ENCODE measurements at places on chromosomes 3 and 15.

DNA sequence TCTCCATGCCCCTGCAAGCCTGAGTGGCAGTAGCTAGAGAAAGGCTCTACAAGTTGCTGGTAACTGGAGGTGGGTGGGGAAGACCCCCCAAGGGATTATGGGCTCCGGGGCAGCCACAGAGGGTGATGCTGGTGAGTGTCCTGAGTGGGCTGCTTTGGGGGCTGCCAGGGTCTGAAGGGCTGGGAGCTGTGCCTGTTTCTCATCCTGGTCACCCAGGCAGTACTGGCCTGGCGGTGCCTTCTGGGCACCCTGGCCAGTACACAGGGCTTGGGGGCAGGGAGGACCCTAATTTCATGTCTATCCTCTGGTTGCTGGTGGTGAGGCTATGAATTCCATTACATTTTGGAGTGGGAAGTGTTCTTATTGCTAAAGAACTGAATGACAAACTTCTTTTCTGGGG is 46.1 kb upstream of the GATM start:
- DNase-seq, result no peak

DNA sequence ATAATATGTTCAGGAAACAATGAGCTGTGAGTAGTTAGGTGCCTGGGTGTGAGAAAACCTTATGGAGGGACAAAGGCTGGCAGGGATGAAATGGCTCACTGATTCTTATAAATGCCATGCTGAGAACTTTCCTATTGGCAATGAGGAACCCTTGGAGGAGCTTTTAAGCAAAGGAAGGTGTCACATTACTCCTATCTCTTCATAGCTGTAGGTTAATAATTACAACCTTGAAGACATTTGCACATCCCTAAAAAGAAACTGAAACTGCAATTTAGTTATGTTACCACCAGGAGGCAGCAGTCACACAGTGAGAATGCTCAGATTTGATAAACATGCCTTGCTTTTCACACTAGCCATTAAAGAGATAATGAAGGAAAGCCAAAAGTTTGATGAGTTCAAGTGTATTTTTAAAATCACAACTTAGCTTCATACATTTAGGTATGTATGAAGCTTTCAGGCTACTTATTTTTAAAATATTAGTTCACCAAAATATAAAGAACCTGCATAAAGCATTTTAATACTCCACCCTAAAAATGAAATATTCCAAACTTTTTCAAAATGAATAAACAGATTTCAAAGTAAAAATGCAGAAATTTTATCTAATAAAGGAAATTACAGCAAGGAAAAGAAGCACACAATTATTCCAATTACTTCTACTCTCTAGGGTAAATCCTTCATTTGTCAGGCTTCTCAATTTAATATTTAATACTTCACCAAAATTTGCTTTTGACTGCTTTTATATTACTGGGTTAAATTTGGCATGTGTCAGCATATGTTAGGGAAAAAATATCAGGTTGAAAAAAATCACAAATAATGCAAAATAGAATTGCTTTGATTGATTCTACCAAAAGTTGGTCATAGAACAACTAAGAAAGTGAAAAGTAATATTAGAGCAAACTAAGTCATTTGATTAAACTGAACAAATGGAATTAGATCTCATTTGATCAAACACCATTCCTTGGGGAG is 136.9 kb upstream of the SLC2A2 start:
- DNase-seq, result peak; percentile 19

DNA sequence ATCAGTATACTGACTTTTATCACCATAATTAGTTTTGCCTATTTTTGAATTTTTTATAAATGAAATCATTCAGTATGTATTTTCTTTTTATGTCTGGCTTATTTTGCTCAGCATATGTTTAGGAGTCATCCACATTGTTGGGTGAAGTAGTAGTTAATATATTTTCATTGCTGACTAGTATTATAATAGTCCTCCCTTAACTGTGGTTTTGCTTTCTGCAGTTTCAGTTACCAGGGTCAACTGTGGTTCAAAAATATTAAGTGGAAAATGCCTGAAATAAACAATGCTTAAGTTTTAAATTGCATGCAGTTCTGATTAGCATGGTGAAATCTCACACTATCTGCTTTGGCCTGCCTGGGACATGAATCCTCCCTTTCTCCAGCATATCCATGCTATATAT is 39.5 kb upstream of the PRR23C start:
- DNase-seq, result no peak

DNA sequence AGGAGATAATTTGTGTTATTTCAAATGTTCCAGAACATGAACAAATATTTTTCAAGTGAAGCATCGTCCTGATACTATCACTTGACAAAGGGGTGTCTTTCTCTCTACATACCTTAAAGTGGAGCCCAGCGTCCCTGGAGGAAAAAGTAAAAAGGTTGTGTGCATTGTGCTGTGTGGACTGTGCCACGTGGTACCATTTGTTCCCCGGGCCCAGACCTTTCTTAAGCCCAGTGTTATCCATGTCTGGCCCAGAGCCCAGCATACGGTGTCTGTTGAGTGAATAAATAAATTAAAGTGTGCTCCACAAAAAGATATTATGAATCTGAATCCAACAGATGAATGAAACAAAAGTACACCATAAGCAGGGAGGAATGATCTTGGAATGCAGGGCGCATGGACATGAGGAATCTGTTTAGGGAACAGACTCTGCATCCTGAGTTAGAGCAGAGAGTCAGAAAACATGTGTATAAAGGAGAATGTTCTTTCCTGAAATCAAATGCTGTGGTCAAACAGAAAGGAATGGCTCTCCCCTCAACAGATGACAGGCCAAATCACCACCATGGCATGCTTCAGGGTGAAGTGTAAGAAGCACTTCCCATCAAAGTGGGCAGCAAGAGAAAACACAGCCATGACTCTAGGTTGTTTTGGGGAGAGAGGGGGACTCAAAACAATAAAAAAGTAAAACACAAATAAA is 8.1 kb upstream of the PRSS50 start:
- no peak for DNase-seq

DNA sequence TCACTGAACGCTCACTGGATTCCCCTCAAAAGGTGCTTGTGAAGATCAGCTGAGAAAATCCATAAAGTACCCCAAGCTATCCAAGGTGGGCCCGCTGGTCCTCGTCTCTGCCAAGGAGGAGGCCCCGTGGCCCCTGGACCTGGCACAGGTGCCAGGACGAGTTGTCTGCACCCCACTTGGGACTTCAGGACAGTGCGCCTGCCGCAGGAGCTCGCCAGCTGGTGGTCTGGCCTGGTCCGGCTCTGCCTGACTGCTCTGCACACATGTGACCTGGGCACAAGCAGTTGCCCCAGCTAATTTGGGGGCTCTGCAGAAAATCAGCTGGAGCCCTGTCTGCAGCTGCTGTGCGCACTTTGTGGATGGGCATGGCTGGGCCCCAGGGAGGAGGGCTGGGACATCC is 159.9 kb downstream of the NSMCE3 start:
- DNase-seq, result no peak

GRCh38 chr3:127953091-127954035 is 38.3 kb downstream of the KBTBD12 start:
- DNase-seq, result no peak

GRCh38 chr3:47034868-47035489 is 55.5 kb downstream of the NBEAL2 start:
- no peak for DNase-seq

DNA sequence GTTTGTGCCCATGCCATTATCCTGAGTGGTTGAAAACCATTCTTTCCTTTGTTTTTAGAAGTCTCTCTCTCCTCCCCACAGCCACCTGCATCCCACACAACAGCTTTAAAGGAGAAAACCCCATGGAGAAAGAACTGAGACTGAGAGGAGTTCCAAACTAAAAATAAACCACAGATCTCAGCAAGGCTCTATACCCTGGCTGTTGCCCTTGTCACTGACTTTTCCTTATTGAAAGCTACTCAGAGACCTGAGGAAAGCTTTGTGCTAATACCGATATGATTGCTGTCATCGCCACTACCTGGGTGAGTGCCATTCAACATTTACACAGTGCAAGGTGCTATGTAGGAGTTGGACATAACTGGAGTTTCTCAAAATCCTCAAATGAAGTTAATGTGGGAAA is 55.5 kb upstream of the RASGRP1 start:
- no peak for DNase-seq

DNA sequence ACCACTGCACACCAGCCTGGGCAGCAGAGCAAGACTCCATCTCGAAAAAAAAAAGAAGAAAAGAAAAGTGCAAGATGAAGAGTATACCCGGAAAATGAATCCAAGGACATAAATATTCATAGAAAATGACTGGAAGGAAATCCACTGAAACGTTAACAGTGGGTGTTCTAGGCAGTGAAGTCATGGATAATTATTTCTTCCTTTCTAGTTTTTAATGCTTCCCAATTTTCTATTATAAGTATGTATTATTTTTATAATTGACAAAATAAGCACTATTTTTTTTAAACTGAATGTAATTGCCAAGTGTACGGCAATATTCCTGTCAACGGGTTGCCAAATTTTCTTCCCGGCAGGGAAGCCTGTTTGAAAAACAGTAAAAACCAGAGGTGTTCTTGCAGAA is 37.4 kb upstream of the MGLL start:
- no peak for DNase-seq

- DNase-seq, result no peak
Measured at GRCh38 chr3:159144891-159145290, 343.0 kb downstream of the MFSD1 start.

DNA sequence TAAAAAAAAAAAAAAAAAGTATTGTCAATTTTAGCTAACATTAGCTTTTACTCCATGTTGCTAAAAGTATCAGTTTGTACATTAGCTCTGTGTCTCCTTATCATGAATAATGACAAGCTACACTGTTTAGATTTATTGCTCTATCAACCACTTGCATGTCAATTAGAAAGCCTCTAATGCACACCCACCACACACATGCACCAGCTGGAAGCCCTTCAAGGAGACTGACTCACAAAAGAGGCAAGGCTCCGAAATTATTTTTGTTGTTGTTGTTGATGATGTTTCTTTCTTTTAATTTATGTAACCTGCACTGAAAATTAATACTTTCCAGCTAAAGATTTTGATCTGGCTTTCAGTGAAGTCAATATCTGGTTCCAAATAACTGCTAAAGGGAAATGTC is 71.5 kb downstream of the ETFA start:
- no peak for DNase-seq

DNA sequence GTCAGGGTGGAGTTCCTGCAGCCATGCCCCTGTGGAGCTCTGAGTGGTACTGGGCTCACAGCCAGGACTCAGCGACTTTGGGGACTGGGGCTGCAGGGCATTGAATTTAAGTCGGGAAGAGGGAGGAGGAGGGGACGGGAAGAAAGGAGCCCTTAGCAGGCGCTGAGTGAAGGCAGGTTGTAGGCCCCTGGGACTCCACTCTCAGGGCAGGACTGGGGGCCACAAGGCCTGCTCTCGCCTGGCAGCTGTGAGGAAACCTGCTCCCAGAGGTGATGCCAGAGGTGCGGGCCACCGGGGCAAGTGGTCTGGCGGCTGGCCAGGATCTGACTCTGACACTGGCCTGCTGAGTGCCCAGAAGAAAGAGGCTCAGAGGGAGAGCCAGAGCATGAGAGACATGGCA is 73.5 kb downstream of the EPHB3 start:
- no peak for DNase-seq

DNA sequence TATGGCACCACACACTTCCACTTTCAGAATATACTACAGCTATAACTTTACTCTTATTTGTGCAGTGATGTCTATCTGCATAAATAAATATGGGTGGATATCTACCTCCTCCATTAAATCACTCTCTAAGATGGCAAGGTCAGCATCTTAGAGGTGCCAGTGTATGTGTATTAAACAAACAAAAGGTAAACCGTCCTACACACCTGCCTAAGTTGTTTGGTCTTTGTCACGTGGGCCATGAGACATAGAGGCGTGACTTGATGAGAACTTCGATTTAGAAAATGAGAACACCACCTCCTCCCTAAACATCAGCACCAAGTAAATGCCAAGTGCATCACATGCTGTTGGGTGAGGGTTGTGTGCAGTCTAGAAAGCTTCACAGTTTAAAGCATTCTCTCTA is 310.6 kb downstream of the GRM7 start:
- no peak for DNase-seq

DNA sequence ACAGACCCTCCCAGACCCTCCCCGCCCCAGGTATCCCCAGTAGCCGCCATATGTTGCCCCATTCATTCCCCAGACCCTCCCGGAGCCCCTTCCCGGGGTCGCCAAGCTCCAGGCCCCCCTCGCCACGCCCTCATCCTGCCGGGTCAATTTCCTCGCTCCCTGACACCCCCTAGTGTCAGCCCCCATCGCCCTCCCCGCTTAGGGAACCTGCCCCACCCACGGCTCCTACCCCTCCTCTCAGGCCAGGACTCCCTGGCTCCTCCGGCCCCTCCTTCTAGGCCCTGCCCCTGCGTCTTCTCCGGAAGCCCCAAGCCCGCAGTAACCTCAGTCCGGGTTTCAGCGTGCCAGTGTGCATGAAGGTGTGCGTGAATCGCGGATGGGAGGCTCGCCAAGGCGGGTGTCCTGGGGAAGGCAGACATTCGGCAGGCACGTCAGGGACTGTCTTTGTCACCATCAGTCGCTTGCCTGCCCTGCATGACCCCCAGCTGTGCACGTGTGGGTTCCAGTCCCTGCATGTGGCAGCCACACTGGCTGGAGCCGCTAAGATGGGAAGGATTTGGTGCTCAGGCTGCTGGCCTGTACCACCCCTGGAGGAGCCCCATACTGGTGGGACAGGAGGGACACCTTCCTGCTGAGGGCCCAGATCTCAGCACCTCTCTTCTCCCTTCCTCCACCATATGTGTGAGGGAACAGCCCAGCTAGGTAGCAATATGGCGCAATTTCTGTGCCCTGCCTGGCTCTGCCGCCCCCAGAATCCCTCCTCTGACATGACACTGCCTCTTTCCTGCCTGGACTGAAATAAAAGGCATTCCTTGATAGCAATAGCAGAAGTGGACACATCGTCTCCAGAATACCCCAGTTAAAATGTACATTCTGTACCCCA is 693 bp downstream of the DISP2 start:
- no peak for DNase-seq

DNA sequence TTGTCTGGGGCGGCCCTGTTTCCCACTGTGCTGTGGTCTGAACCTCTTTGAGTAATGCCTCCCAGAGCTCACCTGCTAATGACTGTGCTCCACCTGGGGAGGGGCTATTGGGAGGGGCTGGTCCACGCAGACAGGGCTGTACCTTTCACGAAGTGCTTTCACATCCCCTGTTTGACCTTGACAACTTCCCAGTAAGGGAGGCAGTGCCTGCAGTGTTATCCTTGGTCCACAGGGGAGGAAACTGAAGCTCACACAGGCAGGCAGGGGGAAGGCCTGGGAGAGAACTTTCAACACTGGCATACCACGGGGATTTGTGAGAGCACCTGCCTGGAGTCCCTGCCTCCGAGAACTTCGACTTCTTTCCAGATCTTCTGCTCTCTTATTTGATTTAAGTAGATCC is 91.2 kb downstream of the CACNA1D start:
- no peak for DNase-seq

DNA sequence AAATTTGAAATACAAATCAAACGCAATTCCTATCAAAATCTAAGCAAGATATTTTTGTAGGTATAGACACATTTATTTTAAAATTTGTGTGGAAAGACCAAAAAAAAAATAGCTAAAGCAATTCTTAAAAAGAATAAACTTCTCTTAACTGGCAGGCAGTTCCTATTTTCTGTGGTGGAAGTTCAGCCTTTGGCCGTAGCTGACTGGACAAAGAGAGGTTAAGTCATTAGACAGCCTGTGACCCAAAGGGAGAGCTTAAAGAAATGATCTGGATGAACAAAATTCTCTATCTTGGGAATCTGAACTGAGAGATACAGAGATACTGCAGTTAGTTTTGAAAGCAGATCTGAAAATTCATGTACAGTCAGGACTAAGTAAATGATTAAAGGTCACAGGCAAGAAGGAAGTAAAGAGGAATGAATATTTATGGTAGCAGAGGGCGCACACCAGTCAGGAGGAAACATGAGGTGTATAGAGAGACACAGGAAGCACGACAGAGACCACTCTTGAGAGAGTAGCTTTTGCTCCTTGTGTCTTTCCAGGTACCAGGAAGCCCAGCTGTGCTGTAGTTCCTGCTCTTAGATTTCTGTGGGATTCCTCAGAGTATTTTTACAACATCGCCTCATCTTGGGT is 57.5 kb downstream of the TPRG1 start:
- DNase-seq, result no peak
